ENCODE measurements at places on chromosomes 7 and 10.

GRCh38 chr7:96359876-96360275, 38.0 kb upstream of the SLC25A13 start:
- DNase-seq = no peak

GRCh38 chr7:131061158-131061557, 266.5 kb upstream of the MKLN1 start:
- DNase-seq = no peak

GRCh38 chr7:35424869-35425495, 171.1 kb upstream of the TBX20 start:
- peak; percentile 35 for DNase-seq

GRCh38 chr7:120991161-120991560, 2.6 kb downstream of the CPED1 start:
- DNase-seq = no peak

DNA sequence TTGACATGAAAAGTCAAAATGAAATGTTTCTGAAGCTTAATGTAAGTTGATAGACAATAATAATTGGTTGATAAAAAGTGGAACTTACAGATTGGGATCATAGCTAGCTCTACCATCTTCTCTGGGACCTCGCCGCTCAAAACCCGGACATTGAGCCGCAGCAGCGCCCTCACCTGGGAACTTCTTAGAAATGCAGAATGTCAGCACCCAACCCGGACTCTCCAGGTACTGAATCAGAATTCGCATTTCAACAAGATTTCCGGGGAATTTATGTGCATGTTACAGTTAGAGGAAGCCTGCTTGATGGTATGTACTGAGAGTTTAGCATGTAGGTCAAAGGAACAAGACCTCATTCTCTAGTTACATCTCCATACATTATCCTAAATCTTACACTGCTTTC, 36.7 kb upstream of the ABLIM1 start:
- DNase-seq = no peak

DNA sequence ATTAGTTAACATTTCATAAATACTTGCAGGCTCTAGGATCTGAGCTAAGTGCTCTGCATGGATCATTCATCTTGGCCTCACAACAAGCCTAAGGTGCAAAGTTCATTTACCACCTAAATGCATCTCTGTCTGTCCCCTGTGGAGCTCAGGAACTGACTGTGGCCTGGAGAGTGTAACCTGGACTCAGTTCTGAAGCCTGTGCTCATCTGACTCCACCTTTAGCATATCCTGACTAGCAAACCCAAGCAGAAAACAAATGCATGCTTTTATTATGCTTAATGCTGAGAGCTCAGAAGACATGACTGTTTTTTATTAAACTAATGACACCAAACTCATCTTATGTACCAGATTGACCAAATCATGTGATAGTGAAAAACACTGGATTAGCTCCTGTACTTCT, 245.6 kb upstream of the INHBA start:
- DNase-seq = no peak

DNA sequence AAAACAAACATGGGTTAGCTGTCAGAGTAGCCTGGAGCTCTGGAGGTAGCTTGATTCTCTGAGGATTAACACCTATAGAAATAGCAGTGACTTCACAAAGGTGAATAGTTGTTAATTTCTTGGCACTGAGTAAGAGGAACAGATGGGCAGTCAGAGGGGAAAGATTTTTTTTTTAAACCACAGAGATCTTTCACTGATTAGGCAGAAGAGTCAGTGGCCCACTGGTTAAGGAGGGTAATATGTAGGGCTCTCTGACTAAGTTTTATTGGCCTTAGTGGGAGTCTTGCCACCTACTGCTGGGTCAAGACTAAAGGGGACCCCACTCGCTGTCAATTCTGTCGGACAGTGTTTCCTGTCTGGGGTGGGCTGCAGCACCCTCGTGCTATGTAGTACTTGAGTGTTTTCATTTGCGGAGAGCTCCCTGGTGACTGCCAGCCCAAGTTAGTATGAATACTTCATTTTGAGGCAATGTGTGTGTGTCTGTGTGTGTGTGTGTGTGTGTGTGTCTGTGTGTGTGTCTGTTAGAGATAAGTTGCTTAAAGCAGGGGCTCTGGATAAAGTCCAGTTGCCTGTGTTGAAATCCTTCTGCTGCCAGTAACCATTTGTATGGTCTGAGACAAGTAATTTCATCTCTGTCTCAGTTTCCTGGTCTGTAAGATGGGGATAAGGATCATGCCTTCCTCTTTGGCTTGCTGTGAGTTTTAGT, 145.2 kb downstream of the ARID5B start:
- no peak for DNase-seq

DNA sequence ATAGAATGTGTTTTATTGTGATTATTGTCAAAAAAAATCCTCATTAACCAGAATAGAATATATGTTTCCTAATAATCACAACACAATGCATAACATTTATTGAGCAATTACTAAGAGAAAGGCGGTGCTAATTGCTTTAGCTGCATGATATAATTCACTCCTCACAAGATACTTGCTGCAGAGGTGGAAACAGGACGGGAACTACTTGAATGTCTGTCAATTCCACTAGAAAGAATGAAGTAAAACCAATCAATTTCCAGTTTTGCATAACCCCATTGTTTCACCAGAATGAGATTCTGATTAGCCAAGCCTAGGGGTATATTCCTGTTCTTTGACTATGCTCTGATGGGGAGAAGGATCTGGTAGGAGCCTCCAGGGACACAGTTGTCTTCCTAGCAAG, 239.1 kb upstream of the NRP1 start:
- no peak for DNase-seq

- DNase-seq = no peak
Observed at GRCh38 chr7:128119036-128119435, 87.8 kb upstream of the LRRC4 start.

- no peak for DNase-seq
Observed at GRCh38 chr7:106203473-106203872, 81.3 kb downstream of the NAMPT start.

- DNase-seq = peak; percentile 27
Observed at GRCh38 chr10:84333864-84334451, 5.6 kb downstream of the CCSER2 start.

DNA sequence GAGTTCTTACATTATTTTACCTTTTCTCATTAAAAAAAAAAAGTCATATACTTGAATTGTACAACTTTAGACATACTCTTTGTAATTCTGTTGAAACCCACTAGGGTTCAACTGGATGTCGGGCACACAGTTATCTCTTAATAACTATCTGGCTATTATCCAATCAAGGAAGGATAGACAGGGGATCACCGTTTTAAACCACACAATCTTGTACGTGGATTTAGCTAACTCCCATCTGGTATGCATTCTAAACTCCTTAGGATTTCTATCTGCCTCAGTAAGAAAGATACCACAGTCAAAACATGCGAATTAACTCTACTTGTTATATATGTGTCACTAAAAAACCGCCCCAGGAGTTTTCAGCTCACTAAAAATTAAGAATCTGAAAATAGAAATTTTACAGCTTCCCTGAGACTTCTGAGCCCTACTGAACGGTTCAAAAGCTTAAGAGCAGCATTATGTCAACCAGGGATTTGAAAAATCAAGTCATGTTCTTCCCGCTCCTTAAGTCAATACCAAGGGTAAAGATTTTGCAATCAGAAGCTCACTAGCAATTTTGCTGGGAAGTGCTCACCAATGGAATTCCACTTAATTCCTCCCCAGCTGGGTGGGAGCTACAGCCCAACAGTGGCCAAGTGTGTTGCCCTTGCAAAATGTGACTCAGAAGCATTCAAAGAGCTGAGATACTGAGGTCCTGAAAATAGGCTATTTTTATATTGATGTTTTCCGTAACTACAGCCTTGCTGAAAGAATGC, 267.0 kb downstream of the FRMD4A start:
- peak; percentile 49 for DNase-seq

- DNase-seq = peak; percentile 86
Observed at GRCh38 chr10:89793649-89794254, 92.4 kb downstream of the KIF20B start.

DNA sequence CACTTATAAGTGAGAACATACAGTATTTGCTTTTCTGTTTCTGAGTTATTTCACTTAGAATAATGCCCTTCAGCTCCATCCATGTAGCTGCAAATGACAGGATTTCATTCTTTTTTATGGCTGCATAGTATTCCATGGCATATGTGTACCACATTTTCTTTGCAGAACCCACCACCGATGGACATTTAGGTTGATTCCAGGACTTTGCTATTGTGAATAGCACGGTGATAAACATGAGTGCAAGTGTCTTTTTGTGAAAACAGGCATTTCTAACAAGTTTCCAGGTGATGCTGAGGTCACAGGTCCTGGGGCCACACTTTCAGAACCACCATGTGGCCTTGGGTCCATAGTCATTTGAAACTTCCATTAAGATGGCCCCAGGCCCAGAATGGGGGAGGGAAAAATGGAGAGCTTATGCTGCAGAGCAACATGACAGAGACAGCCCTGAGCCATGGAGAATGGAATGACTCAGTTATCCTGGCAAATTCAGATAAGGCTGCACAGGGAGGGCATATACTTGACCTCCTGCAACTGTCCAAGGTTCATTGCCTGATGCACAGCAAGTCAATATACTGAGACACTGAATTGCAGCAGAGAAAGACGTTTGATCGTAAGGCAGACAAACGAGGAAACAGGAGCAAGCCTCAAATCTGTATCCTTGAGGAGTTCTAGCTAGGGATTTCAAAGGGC, 248.0 kb upstream of the GALNT17 start:
- DNase-seq = no peak

GRCh38 chr10:19570991-19571390, 245.2 kb upstream of the PLXDC2 start:
- peak; percentile 18 for DNase-seq

- DNase-seq = no peak
Observed at GRCh38 chr7:133827707-133828623, 299.2 kb upstream of the LRGUK start.

- peak; percentile 95 for DNase-seq
Observed at GRCh38 chr10:48792687-48793096, 108.0 kb downstream of the WDFY4 start.

GRCh38 chr10:14658331-14659127, 116.2 kb downstream of the FAM107B start:
- no peak for DNase-seq

DNA sequence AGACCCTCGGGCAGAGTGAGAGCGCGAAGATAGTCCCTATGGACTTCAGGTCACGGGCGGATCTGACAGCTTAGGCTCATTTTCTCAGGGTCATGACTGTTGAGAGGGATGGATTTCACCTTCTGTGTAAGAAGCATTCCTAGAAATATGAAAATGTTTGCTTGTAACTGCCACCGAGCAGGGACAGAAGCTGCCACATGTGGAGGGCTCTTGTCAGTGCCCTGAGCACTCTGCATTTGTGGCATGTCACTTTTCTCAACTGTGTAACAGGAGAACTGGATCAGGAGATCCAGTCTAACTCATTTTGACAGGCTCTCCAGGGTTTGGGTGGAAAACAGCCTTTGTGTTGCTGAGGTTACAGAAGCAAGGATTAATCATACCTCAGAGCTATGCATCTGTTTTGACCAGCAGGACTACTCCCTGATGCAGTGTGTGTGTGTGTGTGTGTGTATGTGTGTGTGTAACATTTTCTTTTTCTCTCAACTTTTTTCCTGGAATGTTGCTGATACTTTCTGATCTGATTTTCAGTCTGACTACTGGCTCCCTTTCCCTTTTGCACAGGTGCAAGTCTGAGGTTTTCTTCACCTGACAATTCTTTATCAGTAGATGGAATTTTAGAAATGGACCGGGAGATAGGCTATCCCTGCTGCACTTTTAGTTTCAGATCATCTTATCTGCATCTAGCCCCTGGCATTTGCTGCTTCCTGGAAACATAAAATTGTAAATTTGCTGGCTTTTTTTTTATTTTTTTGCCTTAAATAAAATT, 183.3 kb downstream of the STK31 start:
- DNase-seq = peak; percentile 26

DNA sequence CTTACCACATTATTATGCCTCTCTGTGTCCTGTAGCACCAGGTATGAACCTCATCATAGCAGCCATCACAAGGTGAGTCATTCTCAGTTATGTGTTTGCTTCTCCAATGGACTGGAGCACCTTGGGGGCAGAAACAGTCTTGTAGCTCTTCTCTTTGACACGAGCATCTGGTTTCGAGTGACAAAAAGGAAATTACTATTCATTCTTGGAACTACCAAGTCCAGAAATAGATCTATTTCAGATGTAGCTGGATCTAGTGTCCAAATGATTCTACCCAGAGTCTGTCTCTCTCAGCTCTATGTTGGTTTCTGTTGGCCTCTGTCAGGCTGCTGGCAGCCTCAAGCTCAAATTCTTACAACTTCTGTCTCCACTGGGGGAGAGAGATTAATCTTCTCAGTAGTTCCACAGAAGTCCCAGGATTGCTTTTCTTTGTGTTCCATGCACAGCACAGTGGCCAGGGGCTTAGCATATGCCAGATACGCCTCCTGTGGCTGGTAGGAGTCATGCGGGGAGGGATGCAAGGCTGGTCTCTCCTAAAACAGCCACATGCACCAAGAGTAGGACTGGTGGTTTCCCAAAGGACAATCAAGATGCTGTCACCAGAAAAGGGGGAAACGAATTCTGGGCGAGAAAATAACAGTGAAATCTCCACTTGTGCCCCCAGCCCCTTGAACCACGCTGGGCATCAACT, 37.2 kb upstream of the PAPSS2 start:
- peak; percentile 79 for DNase-seq

DNA sequence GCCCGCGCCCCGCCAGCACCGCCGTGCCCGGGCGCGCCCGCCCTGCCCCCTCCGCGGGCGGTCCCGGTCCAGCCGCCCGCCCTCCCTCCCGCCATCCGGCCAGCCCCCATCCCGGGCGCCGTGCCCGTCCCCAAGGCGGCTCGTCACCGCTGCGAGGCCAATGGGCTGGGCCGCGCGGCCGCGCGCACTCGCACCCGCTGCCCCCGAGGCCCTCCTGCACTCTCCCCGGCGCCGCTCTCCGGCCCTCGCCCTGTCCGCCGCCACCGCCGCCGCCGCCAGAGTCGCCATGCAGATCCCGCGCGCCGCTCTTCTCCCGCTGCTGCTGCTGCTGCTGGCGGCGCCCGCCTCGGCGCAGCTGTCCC, at the start of gene HTRA1:
HTRA1 (plus strand) TSS at position 187 of the 362 bp plus-strand sequence; CDS start at position 287, 100 bp downstream.
- DNase-seq = peak; percentile 86
